Putamen (tissue), 1 donor: ENCODE measurements at places on chromosomes 6 and 20.

GRCh38 chr6:14235653-14236356 lies 118.2 kb downstream of the CD83 start:
- DNase-seq, result no peak

- no peak for DNase-seq
Measured at GRCh38 chr20:25191689-25192088, 3.8 kb upstream of the ENTPD6 start.

DNA sequence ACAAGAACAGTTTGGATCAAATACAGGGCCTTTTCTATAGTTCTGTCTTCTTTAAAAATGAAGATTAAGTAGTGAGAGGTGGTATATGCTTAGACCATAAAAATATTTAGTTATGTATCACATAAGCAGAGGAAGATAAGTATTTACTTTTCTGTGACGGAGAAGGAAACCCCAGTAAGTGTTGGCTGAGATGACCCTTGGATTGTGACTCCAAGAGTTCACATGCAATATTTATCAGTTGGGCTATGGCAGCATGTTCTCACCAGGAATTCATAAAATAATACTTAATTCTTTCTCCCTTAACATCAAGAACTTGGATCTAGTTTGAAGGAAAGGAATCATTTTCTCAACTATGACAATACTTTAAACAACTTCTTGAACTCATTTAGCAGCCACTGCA lies 98.4 kb upstream of the TBX18 start:
- no peak for DNase-seq

- no peak for DNase-seq
Measured at GRCh38 chr6:29465279-29465678, 8.3 kb downstream of the OR2H1 start.

- no peak for DNase-seq
Measured at GRCh38 chr6:141349710-141350109, 783.0 kb upstream of the GJE1 start.

GRCh38 chr20:48457193-48458002 lies 370.4 kb downstream of the PREX1 start:
- DNase-seq, result peak; percentile 77

- DNase-seq, result no peak
Measured at GRCh38 chr20:48295445-48295903, 510.2 kb upstream of the SULF2 start.

- DNase-seq, result no peak
Measured at GRCh38 chr6:35051997-35052583, 89.0 kb downstream of the TCP11 start.

DNA sequence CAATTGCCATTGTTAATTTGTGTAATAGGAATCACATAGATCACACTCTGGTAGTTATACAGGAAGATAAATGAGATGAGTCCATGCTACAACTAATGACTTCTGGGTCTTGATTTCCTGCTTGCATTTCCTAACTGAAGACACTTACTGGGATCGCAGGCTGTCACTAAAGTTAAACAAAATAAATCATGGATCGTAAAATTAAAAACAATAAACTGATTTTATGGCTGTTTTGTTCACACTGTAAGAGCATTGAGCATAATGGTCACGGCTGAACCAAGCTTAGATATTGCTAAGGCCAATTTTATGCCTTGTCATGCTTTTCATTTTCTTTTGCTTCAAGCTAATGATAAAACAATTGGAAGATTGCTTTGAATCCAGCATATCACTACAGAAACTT lies 332.5 kb upstream of the CITED2 start:
- no peak for DNase-seq

GRCh38 chr20:50519036-50519762 lies 9.0 kb downstream of the PTPN1 start:
- DNase-seq, result no peak

DNA sequence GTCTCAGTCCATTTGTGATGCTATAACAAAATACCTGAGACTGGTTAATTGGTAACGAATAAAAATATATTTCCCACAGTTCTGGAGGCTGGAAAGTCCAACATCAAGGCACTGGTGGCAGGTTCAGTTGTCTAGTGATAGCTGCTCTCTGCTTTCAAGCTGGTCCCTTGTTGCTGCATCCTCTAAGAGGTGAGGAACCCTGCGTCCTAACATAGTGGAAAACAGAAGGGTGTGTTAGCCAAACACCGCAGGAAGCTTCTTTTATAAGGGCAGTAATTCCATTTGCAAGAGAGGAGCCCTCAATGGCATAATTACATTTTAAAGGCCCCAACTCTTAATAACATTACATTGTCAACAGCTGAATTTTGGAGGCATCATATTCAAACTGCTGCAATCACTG lies 372.7 kb downstream of the ADGRB3 start:
- no peak for DNase-seq

DNA sequence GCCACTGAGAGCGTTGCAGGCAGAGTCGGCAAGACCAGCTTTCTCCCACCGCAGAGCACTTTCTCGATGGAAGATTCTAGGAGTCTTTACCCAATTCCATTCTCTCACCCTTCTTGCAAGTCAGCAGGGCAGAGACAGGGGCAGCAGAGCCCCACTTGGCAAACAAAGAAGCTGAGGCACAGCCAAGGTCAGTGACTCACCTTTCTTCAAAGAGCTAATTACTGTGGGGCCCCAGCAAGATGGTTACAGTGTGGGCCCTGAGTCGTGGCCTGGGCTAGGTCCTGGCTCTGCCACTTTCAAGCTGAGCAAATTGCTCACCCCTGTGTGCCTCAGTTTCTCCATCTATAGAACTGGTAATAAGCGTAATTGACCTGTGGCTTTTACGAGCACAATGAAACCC lies 277.0 kb downstream of the PREX1 start:
- no peak for DNase-seq

- no peak for DNase-seq
Measured at GRCh38 chr6:158262755-158263154, 49.5 kb upstream of the TULP4 start.

DNA sequence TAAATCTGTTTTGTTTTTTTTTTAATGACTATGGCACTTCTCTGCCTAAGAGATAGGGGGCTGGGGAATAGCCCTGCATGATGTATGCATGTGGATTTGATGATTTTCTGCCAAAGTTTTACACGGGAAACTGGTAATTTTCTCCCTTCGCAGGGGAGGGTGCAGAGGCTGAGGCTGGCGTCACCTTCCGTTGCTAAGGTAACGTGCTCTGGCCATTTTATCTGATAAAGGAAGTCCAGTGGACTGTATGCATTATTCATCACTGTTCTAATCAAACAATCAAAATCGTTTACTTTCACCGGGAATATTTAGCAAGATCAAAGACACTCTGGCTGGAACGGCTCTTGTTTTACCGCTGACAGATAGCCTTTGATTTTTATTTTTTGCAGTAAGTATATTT lies 789 bp downstream of the PHACTR1 start:
- no peak for DNase-seq

- DNase-seq, result no peak
Measured at GRCh38 chr6:40733770-40734396, 146.7 kb upstream of the LRFN2 start.

GRCh38 chr6:48714250-48714649 lies 603.3 kb upstream of the PTCHD4 start:
- DNase-seq, result no peak

DNA sequence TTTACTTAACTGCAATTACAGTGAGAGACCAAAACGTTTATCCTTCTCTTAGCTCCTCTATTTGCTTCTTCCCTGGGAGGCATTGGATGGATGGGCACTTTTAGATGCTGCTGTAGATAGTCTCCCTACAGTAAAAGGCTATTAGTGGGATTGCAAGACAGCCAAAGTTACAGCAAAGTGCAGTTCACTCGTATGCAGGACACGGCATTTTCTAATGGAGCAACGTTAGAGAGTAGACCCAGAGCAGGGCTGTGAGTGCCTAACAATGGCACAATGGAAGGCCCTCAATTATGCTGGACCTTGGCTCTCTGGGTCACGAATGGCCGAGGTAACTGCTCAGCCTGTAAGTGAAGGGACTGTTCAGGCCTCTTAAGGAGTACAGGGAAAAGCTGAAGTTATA lies 605.8 kb upstream of the NOX3 start:
- no peak for DNase-seq

DNA sequence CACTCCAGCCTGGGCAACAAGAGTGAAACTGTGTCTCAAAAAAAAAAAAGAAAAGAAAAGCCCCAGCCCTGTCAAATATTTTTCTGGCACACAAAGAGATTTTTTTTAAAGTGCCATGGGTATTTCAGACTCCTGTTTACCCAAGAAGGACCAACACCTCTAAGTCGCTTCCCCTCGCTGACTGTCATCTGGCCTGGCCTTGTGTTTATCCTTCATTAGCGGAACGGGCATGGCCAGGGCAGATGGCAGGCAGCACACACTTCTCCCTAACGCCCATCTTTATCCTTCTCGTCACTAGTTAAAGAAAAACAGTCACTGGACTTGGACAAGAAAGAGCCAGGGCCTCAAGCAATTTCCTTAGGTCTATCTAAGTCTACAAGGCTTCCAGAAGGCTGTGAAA lies 7.3 kb upstream of the CBFA2T2 start:
- DNase-seq, result no peak

- DNase-seq, result no peak
Measured at GRCh38 chr20:16360668-16361067, 212.6 kb downstream of the KIF16B start.

- DNase-seq, result no peak
Measured at GRCh38 chr20:8809107-8809953, 259.6 kb upstream of the PLCB4 start.

DNA sequence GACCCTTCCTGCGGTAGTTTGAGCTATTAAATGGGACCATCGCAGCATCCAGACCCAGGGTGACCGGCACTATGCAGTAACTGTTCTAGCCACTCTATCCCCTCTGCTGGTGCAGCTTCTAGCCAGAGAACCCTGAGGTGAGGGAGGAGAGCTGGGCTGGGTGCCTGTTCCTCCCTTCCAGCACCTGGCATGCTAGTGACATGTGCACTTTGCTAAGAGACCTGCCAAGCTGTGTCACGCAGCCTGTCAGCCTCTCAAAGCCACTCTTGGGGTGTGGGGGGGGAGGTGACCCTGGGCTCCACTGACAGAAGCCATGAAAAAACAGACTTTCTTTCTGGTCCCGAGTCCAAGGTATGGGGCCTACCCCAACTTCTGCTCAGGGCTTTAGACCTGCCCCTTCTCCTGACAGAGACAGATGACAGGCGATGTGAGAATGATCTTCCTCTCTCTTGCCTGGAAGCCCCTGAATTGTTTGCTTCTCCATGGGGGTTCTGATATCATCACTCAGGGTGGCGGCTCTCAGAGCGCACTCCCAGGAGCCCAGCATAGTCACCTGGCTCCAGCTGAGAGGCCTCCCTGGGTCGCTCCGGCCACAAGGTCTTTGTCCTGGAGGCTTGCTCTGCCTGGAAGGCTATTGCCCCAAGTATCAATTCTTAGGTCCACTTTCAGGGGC lies 47.2 kb upstream of the MLN start:
- no peak for DNase-seq

DNA sequence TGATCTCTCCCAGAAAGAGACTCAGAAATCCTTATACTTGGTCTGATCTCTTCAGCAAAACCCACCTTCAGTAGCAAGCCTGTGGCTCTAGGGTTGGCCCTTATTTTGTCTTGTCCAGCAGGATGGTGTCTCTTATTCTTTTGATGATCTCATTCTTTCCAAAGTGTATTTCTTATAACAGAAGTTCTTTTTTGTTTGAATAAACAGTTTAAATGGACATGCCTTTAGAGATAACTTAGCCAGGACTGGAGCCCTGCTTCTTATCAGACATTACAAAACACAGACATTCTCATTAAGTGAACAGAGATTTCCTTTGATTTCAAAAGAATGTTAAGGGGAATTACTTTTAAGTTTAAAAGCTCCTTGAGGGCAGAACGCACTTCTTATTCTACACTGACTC lies 31.7 kb downstream of the KCNS1 start:
- no peak for DNase-seq

GRCh38 chr6:46789434-46790354 lies 3.5 kb upstream of the MEP1A start:
- no peak for DNase-seq

- no peak for DNase-seq
Measured at GRCh38 chr6:68710916-68711315, 75.8 kb downstream of the ADGRB3 start.

DNA sequence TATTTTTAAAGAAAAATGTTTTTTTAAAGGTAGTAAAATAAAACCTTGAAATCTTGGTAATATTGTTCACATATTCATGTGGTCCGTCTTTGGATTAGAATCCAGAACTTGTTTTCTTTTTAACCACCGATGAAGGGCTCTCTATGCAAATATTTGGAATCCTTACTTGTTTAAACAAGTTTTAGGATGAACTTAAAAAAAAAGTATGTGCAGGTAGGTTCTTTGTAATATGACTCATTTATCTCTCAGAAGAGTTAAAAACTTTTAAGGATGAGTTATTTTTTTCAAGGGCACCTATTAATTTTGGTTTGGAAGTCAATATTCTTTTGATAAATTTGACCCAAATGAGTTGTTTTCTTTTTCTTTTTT lies 8.9 kb downstream of the DSP start:
- no peak for DNase-seq

DNA sequence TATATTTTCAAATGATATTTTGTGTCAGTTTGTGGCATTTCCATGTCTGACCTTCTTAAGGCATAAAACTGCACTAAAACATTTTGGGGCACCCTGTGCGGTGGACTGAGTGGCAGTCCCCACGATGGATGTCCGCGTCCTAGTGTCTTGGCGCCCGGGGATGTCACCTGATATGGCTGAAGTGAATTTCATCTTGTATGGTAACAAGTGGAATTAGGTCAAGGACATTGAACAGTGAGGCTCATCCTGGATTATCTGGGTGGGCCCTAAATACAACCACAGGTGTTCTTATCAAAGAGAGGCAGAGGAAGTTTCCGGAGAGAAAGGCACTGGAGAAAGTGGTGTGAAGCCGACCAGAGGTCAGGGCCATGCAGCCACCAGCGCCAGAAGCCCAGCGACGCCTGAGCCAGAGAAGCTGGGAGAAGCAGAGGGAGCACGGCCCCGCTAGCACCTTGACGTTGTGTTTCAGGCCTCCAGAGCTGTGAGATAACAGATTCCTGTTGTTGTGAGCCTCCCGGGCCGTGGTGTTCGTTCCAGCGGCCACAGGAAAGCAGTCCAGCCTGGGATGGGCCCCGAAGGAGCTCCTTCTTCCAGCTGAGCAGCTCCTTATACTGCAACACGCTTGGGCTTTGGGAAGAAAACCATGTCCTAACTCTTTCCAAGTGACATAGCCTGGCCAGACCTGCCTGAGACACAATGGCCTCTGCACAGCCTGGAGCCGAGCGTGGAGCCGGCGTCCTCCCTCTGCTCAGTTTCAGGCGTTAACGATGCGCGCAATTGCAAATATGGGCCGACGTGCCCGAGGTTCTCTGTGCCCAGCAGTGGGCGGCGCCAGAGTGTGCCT lies 22.5 kb downstream of the THBS2 start:
- DNase-seq, result no peak

DNA sequence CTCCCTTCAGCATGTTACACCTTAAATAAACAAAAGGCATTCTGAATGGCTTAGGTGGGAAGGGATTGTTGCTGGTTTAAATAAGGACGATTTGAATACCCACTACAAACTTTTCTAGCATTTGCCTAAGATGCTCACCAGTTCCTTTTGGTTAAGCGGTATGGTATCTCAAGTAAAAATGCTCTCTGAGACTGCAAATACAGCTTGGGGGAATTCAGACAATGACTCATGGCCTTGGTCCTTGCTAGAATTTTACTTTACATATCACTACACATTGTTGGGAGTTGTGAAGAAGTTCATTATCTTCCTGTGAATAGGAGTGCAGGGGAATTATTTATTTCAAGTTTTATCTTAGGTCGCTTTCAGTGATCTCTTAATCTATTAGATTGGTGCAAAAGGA lies 670.7 kb downstream of the UTRN start:
- no peak for DNase-seq

- DNase-seq, result no peak
Measured at GRCh38 chr6:154488248-154488593, 22.3 kb downstream of the CNKSR3 start.
